ENCODE measurements at places on chromosomes 2 and 18.

GRCh38 chr2:110853516-110853915 lies 121.1 kb downstream of the ACOXL start:
- peaks cover 59% of the 10 kb centered on the region for H3K4me1 ChIP-seq
- DNase-seq, result peak; percentile 25
- no peak overlapping the region for H3K4me3 ChIP-seq
- H3K27ac ChIP-seq, result no peak overlapping the region
- H3K36me3 ChIP-seq, result no peaks in the 10 kb centered on the region
- peaks cover 8% of the 10 kb centered on the region for H3K27me3 ChIP-seq

DNA sequence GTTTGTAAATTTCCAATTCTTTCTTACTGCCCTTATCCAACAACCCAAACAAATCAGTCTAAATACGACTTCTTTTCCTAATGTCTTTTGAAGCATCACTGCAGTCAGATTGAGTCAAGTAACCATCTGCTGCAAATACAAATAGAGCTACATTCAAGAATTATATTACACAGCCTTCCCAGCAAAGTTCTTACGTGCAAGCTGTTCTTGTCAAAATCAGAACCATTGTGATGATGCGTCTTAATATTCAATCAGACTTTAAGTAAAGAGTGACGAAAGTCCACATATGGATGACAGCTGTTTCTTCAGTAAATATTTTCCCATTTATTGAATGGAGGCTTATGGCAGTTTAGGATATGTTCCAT lies 943.8 kb downstream of the LRP1B start:
- no peak for DNase-seq
- no peaks in the 10 kb centered on the region for H3K27me3 ChIP-seq
- H3K36me3 ChIP-seq, result no peaks in the 10 kb centered on the region
- no peak overlapping the region for H3K27ac ChIP-seq
- H3K4me1 ChIP-seq, result no peaks in the 10 kb centered on the region
- H3K4me3 ChIP-seq, result no peak overlapping the region

GRCh38 chr2:17879137-17879912 lies 858 bp downstream of the KCNS3 start:
- peak overlapping the region; percentile 87 for H3K4me3 ChIP-seq
- H3K27me3 ChIP-seq, result peaks cover 73% of the 10 kb centered on the region
- peaks cover 13% of the 10 kb centered on the region for H3K4me1 ChIP-seq

DNA sequence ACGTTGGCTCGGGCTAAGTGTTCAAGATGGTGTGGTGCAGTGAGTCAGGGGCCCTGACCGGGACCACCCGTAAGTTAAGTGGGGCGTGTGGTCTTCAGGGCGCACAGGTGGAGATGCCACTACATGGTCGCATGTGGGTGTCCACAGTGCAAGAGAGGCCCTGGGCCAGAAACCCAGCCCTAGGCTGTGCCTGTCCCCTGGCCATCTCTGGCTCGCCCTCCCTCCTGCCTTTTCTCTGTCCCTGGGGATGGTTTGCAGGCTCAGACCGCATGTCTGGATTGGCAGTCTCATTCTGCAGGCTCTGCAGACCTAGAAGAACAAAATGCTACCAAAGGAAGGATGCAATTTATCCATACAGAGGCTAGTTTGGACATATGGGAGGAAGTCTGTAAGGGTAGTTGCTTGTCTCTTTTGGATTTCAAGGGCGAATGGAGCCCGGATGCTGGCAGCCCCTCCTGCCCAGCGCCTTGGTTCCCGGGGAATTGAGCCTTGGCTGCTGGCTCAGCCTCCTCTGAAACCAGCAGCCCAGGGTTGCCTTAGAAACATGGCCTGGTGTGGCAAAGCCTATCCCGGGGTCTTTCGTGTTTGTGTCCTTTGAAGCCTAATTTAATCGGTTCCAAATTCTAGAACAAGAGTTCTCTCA lies 417.5 kb upstream of the HS6ST1 start:
- peaks cover 20% of the 10 kb centered on the region for H3K27me3 ChIP-seq
- peak overlapping the region; percentile 85 for H3K4me3 ChIP-seq
- no peaks in the 10 kb centered on the region for H3K36me3 ChIP-seq

DNA sequence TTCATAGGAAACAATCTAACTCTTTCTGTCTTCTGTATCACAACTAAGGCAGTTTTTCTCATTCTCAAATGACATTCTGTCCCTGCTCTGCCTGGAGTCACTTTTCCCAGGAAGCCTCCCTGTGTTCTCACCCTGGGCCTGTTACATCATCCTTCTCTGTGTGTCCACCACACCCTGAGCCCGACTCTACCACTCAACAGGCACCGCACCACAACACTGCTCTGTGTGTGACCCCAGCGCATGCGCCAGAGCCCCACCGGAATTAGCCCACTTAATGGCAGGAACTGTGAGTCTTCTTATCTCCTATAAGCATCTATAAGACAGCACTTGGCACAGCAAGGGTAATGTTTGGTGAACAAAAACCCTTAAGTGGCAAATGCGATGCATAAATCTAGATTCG lies 32.3 kb downstream of the TGFBRAP1 start:
- peaks cover 44% of the 10 kb centered on the region for H3K36me3 ChIP-seq
- DNase-seq, result no peak
- no peaks in the 10 kb centered on the region for H3K27me3 ChIP-seq

DNA sequence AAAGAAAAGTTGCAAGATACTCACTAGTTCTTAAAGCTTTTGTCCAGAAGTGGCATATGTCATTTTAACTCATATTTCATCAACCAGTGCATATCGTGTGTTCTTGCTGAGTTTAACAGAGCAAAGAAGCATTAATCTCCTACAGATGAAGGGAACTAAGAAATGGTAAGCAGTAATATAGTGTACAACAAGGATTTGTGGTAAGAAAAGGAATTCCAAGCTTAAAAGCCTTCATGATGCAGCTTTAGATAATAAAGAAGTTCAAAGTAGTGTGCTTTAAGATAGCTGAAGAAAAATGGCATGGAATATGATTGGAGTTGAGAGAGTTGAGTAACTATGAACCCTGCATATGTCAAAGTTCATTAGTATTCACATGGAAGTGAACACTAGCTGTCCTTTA lies 649.8 kb upstream of the FSHR start:
- no peak for DNase-seq
- no peak overlapping the region for H3K4me3 ChIP-seq
- H3K4me1 ChIP-seq, result no peaks in the 10 kb centered on the region
- H3K27ac ChIP-seq, result no peak overlapping the region
- H3K36me3 ChIP-seq, result no peaks in the 10 kb centered on the region

DNA sequence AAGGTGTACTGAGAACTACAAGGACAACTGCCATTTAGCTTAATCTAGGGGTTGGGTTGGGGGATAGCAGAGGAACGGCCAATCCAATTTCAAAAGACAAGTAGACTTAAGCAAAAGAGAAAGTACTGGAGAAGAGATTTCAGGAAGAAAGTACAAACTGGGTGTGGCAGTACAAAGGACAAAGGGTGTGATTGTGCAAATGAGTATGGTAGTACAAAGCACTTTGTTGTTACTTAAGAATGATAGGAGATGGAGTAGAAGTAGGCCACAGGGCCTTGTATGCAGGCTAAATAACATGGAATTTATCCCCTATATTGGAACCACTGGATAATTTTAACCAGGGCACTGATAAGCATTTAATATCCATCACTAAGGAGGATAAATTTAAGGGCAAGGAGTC lies 4.7 kb upstream of the ORC2 start:
- peaks cover 12% of the 10 kb centered on the region for H3K36me3 ChIP-seq
- no peak for DNase-seq
- peaks cover 28% of the 10 kb centered on the region for H3K4me1 ChIP-seq
- no peaks in the 10 kb centered on the region for H3K27me3 ChIP-seq
- H3K4me3 ChIP-seq, result no peak overlapping the region

DNA sequence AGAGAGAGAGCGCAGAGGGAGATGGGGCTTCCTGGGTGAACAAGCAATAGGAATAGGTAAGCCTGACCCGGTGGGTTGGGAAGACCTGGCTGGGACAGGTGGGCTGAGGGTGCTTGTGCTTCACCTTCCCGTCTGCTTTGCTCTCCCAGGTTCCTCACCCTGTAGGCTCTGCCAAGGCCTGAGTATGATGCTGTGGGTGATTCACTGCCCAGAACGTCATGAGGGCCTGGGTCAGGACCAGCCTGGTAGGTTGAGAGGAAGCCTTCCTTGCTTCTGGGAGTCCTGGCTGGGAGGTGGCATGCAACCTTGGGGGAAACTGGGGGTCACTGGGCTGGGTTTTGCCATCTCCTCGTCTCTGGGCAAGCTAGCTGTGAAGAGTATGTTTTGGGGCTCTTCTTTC lies 220.2 kb upstream of the APCDD1 start:
- H3K27me3 ChIP-seq, result no peaks in the 10 kb centered on the region
- H3K4me1 ChIP-seq, result peaks cover 8% of the 10 kb centered on the region
- no peak for DNase-seq
- H3K27ac ChIP-seq, result no peak overlapping the region
- H3K36me3 ChIP-seq, result no peaks in the 10 kb centered on the region

DNA sequence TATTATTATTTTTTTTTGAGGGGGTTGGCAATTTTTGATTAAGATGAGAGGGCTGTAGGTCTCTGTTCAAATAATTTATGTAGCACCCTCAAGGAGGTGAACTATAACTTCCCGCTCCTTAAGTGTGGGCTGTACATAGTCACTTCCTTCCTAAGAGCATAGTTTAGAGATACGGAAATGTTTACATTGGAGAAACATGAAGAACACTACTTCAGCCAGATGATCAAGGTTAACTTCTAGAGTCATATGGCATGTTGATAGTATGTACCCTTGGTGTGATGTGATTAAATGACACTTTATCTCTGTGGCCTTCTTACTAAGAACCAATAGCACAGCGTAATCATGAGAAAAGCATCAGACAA lies 93.7 kb downstream of the MIB1 start:
- no peak overlapping the region for H3K27ac ChIP-seq
- H3K27me3 ChIP-seq, result no peaks in the 10 kb centered on the region
- no peak for DNase-seq
- no peak overlapping the region for H3K4me3 ChIP-seq

DNA sequence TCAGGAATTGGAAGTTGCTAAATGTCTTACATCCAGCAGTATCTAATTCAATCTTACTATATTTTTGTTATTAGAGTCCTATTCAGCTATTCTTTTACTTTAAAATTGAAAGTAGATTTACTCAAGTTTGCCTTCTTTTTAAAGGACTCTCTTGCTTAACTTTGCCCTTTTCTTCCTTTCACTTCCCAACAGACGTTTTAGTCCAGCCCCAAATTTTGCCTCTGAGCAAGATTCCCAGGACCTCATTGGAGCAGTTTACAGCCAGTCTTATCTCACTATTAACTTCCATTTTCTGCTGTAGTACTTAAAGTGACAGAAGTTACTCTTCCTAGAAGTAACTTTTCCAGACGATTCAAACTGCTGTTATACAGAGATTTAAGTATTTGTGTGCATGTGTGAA lies 1.7 kb upstream of the PRKD3 start:
- H3K27me3 ChIP-seq, result no peaks in the 10 kb centered on the region
- H3K4me3 ChIP-seq, result peak overlapping the region; percentile 49
- H3K36me3 ChIP-seq, result peaks cover 2% of the 10 kb centered on the region
- DNase-seq, result no peak

GRCh38 chr2:63840081-63840784 lies 1.5 kb upstream of the UGP2 start:
- peaks cover 6% of the 10 kb centered on the region for H3K36me3 ChIP-seq
- no peak for DNase-seq
- peaks cover 5% of the 10 kb centered on the region for H3K4me1 ChIP-seq
